ENCODE measurements at places on chromosomes 3 and 15. TPM values are rescaled to one million over a fixed set of nuclear protein-coding genes. Genes with fewer than 3 reads are reported as not detected.

DNA sequence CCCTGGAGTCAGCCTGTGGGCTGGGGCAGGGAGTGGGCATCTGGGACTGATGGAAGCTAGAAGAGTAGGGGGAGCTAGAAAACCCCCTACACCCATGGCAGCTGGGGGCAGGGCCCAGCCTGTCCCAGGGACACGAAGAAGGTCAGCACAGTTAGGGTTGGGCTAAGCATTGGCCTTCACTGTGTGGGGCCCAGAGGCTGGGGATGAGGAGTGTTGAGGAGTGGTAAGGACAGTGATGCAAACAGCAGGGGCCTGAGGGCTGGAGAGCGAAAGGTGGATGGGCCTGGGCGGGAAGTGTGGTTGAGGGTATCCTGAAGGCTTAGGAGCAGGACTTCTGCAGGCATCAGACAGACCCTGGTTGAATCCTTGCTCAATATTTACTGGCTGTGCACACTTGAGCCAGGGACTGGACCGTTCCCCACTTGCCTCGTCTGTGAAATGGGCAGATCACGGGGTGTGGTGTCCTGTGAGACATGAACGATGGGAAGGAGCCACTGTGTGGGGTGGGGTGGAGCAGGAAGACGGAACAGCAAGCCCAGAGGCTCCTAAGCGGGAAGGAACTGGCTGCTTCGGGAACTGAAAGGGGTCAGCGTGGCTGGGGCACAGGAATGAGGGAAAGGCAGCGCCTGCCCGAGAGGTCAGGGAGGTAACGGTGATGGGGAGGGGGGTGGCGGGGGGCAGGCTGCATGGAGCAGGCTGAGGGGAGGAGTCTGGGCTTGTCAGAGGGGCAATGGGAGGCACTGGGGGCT, 7.3 kb downstream of the PRKCD start:
- no peak overlapping the region for H3K27ac ChIP-seq
- DNase-seq, result no peak
- peaks cover 48% of the 10 kb centered on the region for H3K4me1 ChIP-seq
- peaks cover 6% of the 10 kb centered on the region for H3K36me3 ChIP-seq

DNA sequence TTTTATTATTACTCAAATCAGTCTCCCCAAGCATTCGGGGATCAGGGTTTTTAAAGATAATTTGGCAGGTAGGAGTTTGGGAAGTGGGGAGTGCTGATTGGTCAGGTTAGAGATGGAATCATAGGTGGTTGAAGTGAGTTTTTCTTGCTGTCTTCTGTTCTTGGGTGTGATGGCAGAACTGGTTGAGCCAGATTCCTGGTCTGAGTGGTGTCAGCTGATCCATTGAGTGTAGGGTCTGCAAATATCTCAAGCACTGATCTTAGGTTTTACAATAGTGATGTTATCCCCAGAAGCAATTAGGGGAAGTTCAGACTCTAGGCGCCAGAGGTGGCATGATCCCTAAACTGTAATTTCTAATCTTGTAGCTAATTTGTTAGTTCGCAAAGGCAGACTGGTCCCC, 20.6 kb upstream of the TRANK1 start:
- H3K4me3 ChIP-seq, result no peak overlapping the region
- H3K27ac ChIP-seq, result no peak overlapping the region
- no peaks in the 10 kb centered on the region for H3K36me3 ChIP-seq
- H3K27me3 ChIP-seq, result no peaks in the 10 kb centered on the region

DNA sequence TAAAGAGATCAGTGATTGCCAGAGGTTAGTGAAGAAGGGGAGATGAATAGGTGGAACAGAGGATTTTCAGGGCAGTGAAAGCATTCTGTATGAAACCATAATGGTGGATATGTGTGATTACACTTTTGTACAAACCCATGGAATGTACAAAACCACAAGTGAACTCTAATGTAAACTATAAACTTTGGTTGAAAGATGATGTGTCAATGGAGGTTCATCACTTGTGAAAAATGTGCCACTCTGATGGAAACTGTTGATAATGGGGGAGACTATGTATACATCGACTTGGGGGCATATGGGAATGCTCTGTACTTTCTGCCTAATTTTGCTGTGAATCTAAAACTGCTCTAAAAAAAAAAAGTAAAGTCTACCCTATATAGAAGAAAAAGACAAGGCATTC, 68.7 kb upstream of the ARHGEF3 start:
- H3K27me3 ChIP-seq, result no peaks in the 10 kb centered on the region
- DNase-seq, result no peak
- H3K36me3 ChIP-seq, result peaks cover 3% of the 10 kb centered on the region
- peaks cover 15% of the 10 kb centered on the region for H3K4me1 ChIP-seq
- H3K4me3 ChIP-seq, result no peak overlapping the region

Gene FBXW12
- total RNA-seq, result not detected

GRCh38 chr15:37014566-37014965, 85.8 kb downstream of the MEIS2 start:
- no peaks in the 10 kb centered on the region for H3K27me3 ChIP-seq
- H3K4me3 ChIP-seq, result no peak overlapping the region

- DNase-seq, result no peak
- peaks cover 25% of the 10 kb centered on the region for H3K4me1 ChIP-seq
- H3K27me3 ChIP-seq, result no peaks in the 10 kb centered on the region
- no peak overlapping the region for H3K4me3 ChIP-seq
Measured at GRCh38 chr3:71376911-71377310, 206.6 kb downstream of the FOXP1 start.

GRCh38 chr3:71563827-71564226, 19.7 kb downstream of the FOXP1 start:
- no peaks in the 10 kb centered on the region for H3K27me3 ChIP-seq
- peaks cover 3% of the 10 kb centered on the region for H3K36me3 ChIP-seq
- no peak for DNase-seq
- H3K27ac ChIP-seq, result no peak overlapping the region

Gene ISG20
- total RNA-seq, result 338 TPM

Gene GATM
- 2.2 TPM for total RNA-seq

- no peak for DNase-seq
- peaks cover 19% of the 10 kb centered on the region for H3K27me3 ChIP-seq
- no peak overlapping the region for H3K4me3 ChIP-seq
- H3K36me3 ChIP-seq, result no peaks in the 10 kb centered on the region
- H3K4me1 ChIP-seq, result peaks cover 24% of the 10 kb centered on the region
Measured at GRCh38 chr3:51888463-51889105, 13.2 kb upstream of the IQCF5 start.

DNA sequence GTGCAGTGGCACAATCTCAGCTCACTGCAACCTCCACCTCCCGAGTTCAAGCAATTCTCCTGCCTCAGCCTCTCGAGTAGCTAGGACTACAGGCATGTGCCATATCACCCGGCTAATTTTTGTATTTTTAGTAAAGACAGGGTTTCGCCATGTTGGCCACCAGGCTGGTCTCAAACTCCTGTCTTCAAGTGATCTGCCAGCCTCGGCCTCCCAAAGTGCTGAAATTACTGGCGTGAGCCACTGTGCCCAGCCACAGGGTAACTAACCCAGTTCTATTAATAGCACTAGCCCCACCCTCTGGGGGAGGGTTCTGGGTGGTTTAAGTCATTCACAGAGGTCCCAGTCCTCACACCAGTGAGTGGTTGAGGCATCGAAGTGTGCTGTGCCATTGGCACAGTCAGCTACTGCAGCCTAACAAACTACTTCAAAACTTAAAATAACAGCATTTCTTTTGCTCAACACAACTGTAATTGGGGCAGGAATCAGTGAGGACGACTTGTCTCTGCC, 44.0 kb downstream of the RHCG start:
- no peaks in the 10 kb centered on the region for H3K36me3 ChIP-seq
- peaks cover 2% of the 10 kb centered on the region for H3K4me1 ChIP-seq
- H3K27me3 ChIP-seq, result peaks cover 21% of the 10 kb centered on the region
- no peak overlapping the region for H3K27ac ChIP-seq
- DNase-seq, result no peak

DNA sequence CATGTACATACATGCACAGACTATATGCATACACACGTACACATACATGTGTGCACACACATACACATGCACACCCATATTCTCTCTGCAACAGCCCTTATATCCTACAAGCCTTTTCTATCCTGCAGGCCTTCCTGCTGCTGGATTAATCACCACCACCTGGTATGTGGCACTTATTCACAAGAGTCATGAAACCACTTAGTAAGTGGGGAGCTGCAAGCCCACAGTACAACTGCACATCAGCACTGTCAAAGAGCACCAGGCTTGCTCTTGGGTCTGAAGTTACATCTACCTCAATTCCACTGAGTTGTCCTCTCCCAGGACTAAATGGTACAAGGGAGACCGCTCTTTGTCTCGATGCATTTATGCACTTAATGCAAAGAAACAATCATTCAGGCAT, 233.2 kb downstream of the KLF13 start:
- no peaks in the 10 kb centered on the region for H3K4me1 ChIP-seq
- no peaks in the 10 kb centered on the region for H3K27me3 ChIP-seq
- H3K4me3 ChIP-seq, result no peak overlapping the region
- no peak for DNase-seq

Gene XCR1
- not detected for total RNA-seq

DNA sequence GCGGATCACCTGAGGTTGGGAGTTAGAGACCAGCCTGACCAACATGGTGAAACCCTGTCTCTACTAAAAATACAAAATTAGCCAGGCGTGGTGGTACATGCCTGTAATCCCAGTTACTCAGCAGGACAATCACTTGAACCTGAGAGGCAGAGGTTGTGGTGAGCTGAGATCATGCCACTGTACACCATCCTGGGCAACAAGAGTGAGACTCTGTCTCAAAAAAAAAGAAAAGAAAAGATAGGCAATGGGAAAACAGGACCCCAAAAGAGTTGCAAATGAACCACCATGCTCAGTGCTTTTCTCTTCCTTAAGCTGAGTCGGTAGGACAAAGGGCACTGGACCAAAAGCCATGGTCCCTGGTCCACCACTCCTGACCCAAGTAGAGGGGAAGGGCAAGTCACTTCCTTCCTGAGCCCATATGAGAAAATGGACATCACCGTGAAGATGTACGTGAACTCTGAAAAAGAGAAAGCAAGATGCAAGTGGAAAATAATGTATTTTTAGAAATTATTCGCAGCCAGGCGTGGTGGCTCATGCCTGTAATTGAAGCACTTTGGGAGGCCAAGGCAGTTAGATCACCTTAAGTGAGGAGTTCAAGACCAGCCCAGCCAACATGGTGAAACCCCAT, 2.6 kb downstream of the ITGB5 start:
- H3K4me1 ChIP-seq, result peaks cover 8% of the 10 kb centered on the region
- H3K27ac ChIP-seq, result no peak overlapping the region
- no peak overlapping the region for H3K4me3 ChIP-seq
- H3K36me3 ChIP-seq, result no peaks in the 10 kb centered on the region
- DNase-seq, result no peak

- no peak for DNase-seq
- H3K27ac ChIP-seq, result no peak overlapping the region
- peaks cover 6% of the 10 kb centered on the region for H3K4me1 ChIP-seq
- H3K36me3 ChIP-seq, result peaks cover 2% of the 10 kb centered on the region
- H3K4me3 ChIP-seq, result no peak overlapping the region
Measured at GRCh38 chr3:20240154-20240883, 54.3 kb upstream of the SGO1 start.

GRCh38 chr3:23496165-23496564, 293.0 kb downstream of the UBE2E2 start:
- H3K4me1 ChIP-seq, result no peaks in the 10 kb centered on the region
- no peak for DNase-seq
- no peaks in the 10 kb centered on the region for H3K27me3 ChIP-seq
- no peak overlapping the region for H3K4me3 ChIP-seq
- no peak overlapping the region for H3K27ac ChIP-seq

GRCh38 chr15:41981371-41982132, 9.2 kb upstream of the EHD4 start:
- H3K4me1 ChIP-seq, result peaks cover 41% of the 10 kb centered on the region
- no peak overlapping the region for H3K4me3 ChIP-seq
- DNase-seq, result no peak
- H3K27me3 ChIP-seq, result peaks cover 6% of the 10 kb centered on the region

DNA sequence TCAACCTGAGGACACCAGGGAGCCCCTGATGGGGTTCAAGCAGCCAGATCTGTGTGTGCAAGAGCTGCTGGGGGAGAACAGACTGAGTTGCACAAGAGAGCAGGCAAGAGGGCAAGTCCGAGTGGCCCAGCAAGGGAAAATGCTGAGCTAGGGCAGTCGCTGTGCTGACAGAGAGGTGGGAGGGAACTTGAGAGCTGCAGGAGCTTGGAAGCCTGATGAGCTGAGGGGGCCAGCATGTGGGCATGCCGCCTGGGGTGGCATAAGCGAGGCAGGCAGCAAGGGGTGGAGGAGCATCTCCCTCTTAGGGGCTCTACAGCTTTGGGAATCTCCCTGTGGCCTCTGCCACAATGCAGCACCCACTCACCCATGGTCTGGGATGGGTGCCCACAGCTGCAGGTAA, 4.7 kb upstream of the CORO2B start:
- no peak overlapping the region for H3K27ac ChIP-seq
- H3K27me3 ChIP-seq, result peaks cover 60% of the 10 kb centered on the region
- DNase-seq, result no peak
- no peaks in the 10 kb centered on the region for H3K36me3 ChIP-seq

Gene PAQR9
- not detected for total RNA-seq

DNA sequence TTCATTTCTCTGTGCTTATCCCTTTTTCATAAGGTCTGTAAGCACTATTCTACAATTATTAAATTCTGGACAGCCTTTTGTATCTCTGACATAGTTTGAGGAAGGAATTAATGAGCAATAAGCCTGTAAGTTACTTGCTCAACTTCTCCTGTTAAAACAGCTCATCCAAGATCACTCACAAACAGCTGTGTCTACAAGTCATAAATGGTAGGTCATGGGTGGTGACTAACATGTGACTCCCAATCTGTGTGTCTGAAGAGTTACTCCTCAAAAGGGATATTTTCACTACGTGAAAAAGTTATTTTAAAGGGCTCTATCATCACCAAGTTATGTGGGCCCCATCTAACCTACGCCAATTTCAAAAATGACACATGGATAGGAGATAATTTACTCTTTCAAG, 145.2 kb upstream of the CBLB start:
- H3K27ac ChIP-seq, result no peak overlapping the region
- H3K36me3 ChIP-seq, result peaks cover 31% of the 10 kb centered on the region
- H3K27me3 ChIP-seq, result no peaks in the 10 kb centered on the region
- no peak overlapping the region for H3K4me3 ChIP-seq

GRCh38 chr3:77392181-77392580, 352.3 kb downstream of the ROBO2 start:
- no peak overlapping the region for H3K4me3 ChIP-seq
- H3K36me3 ChIP-seq, result no peaks in the 10 kb centered on the region
- no peak overlapping the region for H3K27ac ChIP-seq
- H3K4me1 ChIP-seq, result no peaks in the 10 kb centered on the region
- no peak for DNase-seq
- no peaks in the 10 kb centered on the region for H3K27me3 ChIP-seq
